Memory B cell (primary cell): ENCODE measurements at places on chromosomes 4 and X.

- no peak for DNase-seq
Measured at GRCh38 chr4:170868170-170868569, 778.4 kb upstream of the AADAT start.

- DNase-seq, result no peak
Measured at GRCh38 chr4:128573781-128574508, 235.6 kb upstream of the JADE1 start.

DNA sequence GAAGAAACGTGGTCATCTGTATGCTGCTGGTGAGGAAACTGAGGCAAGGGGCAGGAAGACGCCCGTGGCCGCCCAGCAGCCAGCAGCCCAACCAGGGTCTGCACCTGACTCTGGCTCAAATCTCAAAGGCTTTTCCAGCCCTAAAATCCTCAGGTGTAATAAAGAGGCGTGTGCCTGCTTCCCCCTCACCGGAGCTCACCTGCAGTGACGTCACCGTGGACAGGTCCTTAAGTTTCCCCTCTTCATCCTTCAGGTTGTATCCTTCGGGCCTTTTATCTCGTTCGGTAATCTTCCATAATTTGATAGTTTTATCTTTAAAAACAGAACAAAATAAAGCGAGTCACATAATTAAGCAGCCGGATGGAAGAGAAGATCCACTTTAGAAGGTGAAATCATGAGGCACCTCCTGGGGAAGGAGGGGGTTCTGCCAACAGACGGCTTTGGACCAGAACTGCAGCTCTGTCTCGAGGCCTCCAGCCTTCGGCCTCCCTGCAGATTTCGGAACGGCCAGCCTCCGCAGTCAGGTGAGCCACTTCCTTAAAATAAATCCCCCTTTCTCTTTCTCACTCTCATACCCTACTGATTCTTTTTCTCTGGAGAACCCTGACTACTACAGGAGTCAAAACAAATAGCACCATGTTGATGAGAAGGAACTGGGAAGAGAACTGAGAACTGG lies 96.7 kb downstream of the PPP2R2C start:
- DNase-seq, result no peak

- no peak for DNase-seq
Measured at GRCh38 chr4:141077611-141078225, 55.6 kb downstream of the RNF150 start.

- DNase-seq, result no peak
Measured at GRCh38 chrX:10009741-10010140, 42.6 kb downstream of the CLDN34 start.
